ENCODE measurements at places on chromosomes 3 and 15.

DNA sequence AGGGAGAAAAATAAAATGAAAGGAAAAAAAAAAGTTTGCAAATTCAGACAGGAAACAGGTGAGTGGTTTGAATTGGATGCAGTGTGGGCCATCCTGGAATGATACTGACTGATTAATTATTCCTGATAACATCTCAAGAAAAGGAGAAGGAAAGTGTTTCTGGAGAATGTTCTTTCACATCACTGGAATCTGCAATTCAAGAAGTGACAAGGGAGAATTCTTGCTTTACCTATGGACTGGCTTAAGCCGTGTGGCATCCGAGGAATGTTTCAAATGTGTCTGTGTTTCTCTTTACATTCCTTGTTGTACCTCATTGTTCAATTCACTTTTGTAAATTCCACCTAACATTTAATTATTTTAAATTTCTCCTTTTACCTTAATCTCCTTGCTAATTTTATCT is 465.0 kb downstream of the EPHB1 start:
- no peak for DNase-seq

DNA sequence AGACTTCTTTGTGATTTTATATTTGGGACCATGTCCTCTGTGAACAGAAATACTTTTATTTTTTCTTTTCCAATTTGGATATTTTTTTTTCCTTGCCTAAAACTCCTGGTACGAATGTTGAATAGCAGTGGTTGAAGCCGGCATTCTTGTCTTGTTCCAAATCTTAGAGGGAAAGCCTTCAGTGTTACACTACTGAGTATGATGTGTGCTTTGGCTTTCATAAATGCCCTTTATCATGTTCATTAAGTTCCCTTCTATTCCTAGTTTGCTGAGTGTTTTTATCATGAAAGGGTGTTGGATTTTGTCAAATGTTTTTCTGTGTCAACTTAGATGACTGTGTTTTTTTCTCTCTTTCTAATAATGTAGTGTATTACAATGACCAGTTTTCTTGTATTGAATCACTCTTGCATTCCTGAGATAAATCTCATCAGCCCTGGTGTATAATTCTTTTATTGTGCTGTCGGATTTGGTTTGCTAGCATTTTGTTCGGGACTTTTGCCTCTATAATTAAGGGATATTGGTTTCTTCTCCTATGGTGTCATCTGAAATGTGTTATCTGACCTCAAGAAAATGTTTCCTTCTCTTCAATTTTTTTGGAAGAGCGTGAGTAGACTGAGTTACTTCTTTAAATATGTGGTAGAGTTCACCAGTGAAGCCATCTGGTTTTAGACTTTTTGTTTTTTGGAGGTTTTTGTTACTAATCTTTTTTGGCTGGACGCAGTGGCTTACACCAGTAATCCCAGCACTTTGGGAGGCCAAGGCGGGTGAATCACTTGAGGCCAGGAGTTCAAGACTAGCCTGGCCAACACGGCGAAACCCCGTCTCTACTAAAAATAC is 33.3 kb downstream of the MAP1A start:
- DNase-seq = no peak

DNA sequence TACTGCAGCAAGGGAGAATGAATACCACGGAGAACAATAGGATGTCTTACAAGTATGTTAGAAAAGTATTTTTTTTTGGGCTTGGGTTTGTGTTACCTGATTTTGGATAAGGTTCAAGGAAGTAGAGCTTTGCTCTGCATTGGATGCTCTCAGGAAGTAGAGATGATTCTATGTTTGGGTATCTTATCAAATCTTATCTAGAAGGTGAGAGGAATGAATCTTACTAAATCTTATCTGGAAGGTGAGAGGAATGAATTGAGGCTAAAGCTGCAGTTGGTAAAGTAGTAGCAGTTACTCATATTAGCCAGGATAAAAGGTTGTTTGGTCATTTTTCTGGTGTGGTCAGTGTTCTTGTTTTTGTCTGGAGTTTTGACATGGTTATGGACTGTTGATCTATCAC is 17.4 kb downstream of the TFG start:
- no peak for DNase-seq

- DNase-seq = no peak
These were observed 171.7 kb downstream of the NR2F2 start for GRCh38 chr15:96502196-96502595.

GRCh38 chr15:75843678-75844581 is 683 bp downstream of the UBE2Q2 start:
- peak; percentile 89 for DNase-seq

- no peak for DNase-seq
These were observed 26.2 kb downstream of the HES1 start for GRCh38 chr3:194162070-194162678.

- DNase-seq = no peak
These were observed 71.1 kb downstream of the MGLL start for GRCh38 chr3:127751163-127751621.

DNA sequence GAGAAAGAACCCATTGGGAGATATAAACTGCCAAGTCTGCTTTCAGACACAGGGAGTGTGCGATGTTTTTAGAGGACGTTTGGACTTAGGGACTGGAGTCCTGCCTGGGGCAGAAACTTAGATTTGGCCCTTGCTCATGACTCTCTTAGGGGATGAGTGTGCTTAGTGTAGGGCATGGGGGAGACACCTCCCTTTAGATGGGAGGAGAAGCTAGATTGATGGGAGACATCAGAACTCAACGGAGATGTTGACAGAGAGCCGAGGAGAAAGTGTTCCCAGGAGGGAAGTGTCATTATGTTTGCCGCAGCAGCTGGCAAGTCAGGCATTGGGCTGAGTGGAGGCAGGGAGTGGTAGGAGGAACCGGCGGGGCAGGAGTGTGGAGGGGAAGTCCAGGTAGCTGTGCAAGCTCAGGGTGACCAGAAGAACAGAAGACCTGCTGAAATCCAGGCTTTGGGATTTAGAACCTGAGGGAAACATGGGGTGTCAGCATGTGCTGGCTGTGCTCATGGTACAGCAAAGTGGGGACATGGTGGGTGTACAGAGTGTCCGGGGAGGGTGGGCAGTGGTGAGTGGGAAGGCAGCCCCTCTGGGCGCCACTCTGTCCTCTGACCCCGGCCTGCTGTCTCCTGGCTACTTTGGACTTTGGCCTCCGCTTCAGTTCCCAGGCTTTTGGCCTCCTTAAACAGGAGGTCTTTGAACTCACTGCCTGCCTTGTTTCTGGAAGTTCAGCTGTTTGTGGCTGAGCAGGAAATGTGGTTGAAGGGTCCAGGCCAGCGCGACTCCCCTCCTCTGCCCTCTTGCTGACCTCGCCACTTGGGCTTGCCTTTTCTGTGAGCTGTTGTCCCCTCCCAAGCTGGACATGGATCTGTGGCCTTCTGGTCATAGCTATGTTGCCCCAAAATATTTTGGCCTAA is 324.0 kb upstream of the LRRFIP2 start:
- DNase-seq = no peak

All from vagina (tissue), 2 donors.